COR-L47 (cell line): ENCODE measurements at places on chromosomes 7 and 10.

DNA sequence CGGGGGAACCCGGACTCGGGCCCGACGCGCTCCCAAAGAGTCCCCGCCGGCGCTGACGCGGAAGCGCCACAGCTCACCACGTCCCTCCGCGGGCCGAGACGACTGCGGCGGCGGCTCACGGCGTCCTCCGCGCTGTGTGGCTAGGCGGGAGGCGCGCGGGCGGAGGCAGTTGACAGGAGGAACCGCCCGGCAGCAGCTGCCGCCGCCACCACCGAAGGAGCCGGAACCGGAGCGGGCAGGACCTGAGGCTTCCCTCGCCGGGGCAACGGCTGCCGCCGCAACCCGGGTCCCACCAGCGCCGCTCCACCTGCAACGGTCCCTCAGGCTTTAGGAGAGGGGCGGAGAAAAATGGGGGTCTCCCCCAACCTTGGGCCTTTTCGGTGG, 334 bp downstream of the ZNF800 start:
- peak; percentile 31 for DNase-seq

- no peak for DNase-seq
Observed at GRCh38 chr10:121600611-121601010, 2.4 kb upstream of the FGFR2 start.

GRCh38 chr7:139763330-139763729, 14.5 kb downstream of the HIPK2 start:
- DNase-seq: no peak

DNA sequence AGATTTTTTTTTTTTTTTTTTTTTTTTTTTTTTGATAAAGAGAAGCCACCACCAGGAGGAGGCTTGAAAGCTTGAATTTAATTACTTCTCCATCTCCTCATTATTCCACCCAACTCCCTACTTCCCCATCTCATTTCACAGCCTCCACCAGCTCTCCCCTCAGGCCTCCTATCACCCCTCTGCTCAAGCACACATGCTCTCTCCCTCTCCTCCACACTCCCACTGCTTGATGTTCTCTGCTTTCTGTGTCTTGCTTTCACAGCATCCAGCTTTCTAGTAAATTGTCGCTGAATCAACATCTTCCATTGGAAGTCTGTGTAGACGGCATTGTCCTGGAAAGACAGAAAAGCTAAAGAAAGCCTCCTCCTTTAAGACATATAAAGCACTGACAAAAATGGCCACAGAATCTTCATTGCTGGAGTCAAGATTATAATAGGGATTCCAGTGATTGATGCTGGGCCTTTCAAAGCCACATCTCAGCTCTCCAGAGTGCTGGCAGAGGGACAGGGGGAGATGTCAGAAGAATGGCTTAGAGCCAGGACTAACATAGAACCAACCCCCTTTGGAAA, 58.3 kb downstream of the DOCK4 start:
- peak; percentile 56 for DNase-seq

GRCh38 chr7:11478882-11479281, 353.1 kb downstream of the THSD7A start:
- no peak for DNase-seq

- DNase-seq: no peak
Observed at GRCh38 chr10:8356283-8356682, 301.8 kb downstream of the GATA3 start.

- DNase-seq: peak; percentile 67
Observed at GRCh38 chr7:76291351-76292212, 10.9 kb upstream of the HSPB1 start.

GRCh38 chr10:6388261-6388893, 185.6 kb downstream of the PFKFB3 start:
- DNase-seq: no peak

DNA sequence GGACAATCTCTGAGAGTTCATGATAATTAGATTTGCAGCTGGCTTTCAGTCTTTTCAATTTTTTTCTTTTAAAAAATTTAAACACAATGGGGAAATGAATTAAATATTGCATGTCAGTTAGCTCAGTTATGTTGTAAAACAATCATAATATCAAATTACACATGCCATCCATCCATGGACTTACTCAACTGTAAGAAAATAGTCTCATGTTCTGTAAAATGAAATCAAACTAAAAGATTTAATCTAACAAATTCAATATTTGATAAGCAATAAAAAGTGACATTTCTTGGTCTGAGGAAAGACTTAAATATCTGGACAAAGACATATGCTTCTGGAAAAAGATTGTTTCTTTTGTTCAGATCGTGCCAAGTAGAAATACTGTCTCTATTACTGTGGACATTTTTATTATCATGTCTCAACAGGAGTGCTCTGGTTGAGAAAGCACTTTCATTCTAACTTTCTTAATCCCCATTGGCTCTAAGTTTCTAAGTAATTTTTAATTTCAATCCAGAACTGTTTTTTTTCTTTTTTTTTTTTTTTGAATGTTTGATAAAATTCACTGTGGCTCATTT, 179.2 kb upstream of the FAM3C start:
- peak; percentile 20 for DNase-seq

GRCh38 chr10:74930965-74931364, 104.6 kb downstream of the KAT6B start:
- no peak for DNase-seq
